Activated CD4-positive, alpha-beta T cell treated with anti-CD3 and anti-CD28 coated beads, Interleukin-10, Interleukin-2, amounts not matched to agents 100 ng/mL and 50 ng/mL, durations not matched to agents 16 hours and 8 hours (primary cell): ENCODE measurements at places on chromosomes 7 and 10.

- no peak for DNase-seq
These were observed 322 bp upstream of the RAMP3 start for GRCh38 chr7:45157286-45157652.

GRCh38 chr7:105875505-105875904 is 894 bp downstream of the ATXN7L1 start:
- DNase-seq = no peak

- no peak for DNase-seq
These were observed 93.4 kb downstream of the PTPRZ1 start for GRCh38 chr7:121966276-121966934.

DNA sequence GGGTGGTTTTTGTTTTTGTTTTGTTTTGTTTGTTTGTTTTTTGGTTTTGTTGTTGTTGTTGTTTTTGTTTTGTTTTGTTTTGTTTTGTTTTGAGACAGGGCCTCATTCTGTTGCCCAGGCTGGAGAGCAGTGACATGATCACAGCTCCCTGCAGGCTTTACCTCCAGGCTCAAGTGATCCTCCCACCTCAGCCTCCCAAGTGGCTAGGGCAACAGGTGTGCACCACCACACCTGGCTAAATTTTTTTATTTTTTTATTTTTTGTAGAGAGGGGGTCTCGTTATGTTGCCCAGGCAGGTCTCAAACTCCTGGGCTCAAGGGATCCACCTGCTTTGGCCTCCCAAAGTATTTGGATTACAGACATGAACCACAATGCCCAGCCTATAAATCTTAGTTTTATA is 115.9 kb upstream of the NFE2L3 start:
- no peak for DNase-seq

GRCh38 chr10:18556522-18557147 is 94.8 kb downstream of the NSUN6 start:
- no peak for DNase-seq

GRCh38 chr7:13965077-13965476 is 24.4 kb downstream of the ETV1 start:
- no peak for DNase-seq

DNA sequence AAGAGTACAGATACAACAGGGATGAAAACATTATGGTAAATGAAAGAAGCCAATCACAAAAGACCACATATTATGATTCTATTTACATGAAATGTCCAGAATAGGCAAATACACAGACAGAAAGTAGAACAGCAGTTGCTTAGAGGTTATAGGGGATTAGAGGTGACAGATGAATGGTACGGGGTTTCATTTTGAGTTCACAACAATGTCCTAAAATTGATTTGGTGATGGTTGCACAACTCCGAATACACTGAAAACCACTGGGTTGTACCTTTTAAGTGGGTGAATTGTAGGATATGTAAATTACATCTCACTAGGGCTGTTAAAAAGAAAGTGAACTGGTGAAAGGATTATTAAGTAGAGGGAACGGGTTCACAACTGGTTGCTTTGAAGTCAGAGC is 76.3 kb upstream of the MRLN start:
- DNase-seq = peak; percentile 75

DNA sequence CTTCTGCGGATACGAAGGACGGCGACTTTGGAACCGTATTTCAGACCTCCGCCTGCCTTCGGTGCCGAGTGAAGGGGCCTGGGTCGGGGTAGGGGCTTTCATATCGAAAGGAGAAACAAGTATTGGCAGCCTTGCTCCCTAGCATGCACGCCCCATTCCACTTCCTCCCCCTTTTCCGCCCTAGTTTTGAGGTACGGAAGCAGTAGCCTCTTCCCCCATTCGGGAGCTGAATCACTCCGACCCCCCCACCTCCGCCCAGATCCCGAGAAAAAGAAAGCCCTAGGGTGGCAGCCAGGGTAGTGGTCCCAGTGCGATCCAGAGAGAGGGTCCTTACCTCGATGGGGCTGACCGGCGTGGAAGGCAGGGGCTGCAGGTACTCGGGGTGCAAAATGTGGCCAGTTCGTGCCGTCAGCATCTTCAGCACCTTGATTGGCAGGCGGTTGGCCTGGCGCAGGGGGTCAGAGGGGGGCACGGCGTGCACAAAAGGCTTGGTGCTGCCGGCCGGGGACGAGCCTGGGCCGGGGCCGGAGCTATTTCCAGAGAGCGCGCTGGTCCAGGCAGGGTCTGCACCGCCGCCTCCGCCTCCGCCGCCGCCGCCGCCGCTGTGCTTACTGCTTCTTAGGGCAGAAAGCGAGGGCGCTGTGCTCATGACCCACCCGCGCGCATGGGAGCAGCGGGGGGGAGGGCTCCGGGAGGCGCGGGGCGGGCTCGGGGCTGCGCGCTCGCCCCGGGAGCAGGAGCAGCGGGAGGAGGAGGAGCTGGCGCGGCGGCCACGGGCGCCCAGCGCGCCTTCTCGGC is 594 bp downstream of the ZNF503 start:
- DNase-seq = peak; percentile 18

DNA sequence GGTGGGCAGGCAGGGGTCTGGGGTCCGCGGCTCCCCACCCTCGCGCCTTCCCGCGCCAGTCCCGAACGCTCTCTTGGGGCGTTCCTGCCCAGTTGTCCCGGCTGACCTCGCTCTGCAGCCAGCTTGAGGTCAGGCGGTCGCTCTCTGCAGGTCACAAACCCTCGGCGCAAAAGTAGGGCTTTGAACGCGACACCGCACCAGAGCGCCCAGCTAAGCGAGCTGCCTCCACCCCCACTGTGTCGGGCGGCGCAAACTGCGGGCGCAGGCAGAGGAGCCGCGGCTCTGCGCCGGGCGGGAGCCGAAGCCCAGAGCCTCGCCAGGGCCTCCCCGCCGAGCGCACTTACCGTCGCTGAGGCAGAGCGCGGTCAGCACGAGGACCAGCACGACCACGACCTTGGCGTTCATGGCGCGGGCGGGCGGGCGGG is 284 bp downstream of the CXCL12 start:
- DNase-seq = peak; percentile 3

DNA sequence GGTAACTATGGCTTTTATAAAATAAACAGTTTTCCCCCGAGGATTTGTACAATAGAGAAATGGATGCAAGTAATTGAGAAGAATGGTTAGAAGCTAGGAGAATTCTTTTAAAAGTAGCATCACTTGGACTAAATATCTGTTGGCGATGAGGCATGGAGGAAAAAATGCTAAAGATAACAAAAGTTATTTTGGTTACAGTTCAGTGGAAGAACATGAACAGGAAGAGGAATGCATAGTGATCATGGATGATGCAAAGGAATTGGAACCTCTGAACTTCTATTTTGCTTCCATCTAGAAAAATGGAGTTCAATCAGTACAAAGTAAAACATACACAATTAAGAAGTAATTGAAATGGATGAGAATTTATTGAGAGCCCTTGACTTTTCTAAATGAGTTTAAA is 32.9 kb downstream of the ENTPD1 start:
- DNase-seq = no peak

- DNase-seq = no peak
These were observed 142.0 kb upstream of the RET start for GRCh38 chr10:42934842-42935241.

DNA sequence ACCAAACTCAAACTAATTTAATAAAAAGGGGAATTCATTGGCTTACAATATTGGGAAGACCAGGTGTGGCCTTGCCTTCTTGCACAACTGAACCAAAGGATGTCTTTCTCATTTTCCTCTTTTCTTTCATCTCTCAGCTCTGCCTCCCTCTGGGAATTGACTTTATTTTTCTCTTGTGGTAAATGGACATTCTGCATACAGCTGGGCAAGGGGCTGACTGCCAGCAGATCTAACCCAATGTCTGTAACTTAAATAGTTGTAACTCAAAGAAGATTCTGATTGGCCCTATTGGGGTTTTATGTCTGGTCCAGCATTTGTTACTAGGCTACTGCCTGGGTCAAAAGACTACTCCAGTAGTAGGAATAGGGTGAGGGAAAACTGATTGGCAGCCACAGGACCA is 15.3 kb downstream of the PTTG1IP2 start:
- no peak for DNase-seq

DNA sequence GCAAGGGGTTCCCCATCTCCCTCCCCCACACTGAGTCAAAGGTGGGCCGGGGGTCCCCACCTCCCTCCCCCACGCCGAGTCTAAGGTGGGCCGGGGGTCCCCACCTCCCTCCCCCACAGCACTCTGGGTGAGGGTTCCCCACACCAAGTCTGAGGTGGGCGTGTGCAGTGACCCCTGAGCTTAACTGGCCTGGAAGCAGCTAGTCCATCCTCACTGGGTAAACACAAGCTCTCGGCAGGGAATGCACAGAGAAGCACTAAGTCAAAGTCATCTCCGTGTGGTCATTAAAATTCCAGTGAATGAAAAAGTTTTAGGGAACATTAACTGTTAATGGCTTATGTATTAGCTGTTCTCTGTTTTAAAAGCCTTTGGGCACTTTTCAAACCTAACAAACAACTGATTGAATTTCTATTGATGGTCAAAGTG is 43.7 kb upstream of the PRKAR1B start:
- DNase-seq = no peak

DNA sequence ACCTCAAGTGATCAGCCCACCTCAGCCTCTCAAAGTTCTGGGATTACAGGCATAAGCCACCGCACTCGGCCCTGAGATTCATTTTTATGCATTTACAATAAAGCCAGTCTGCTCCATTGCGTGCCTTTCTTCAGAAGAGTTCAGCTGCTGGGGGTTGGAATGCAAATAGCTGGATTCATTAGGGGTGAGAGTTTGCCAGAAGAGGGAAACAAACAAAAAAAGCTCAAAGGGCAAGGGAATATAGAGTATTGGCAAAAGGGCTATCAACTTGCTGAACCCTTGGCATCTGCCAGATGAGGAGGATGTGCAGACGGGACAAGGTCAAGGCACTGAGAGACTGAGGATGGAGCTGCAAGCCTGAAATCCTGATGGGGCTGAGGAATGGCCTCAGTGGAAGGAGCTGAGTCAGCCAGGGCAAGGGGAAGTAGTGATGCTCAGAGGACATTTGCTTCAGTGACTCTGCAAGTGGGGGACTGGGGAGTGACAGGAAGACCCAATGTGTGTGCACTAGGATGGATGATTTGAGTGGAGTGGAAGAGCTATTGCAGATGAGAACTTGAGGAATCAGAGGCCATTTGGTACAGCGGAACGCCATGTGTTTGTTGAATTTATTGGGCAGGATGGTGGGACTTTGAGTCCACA is 75.0 kb upstream of the ARMC3 start:
- DNase-seq = no peak

DNA sequence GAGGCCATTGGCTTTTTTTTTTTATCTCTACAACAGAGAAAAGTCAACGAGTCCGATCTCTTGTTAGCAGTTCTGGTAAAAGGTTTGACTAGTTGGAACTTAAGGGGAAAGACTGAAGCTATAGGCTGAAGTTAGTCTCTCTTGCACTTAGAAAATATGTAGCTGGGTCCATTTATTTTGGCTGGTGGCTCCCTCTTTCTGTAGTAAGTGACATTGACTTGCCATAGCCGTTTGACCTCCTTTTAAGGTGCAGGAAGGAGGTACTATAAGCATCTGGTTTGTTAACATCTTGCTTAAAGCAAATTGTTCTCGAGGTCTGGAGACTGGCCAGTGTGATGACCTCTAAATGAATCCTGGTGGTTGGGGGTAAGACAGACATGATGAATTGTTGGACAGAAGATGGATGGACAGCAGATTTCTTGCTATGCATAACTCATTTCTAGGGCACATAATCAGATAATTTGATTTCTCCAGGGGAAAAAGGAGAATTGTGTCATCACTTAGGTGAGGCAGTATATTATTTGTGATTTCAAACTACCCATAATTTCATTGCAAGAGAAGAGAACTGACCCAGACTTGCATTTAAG is 356.3 kb upstream of the GALNT17 start:
- peak; percentile 42 for DNase-seq

GRCh38 chr10:89120931-89121763 is 86.0 kb downstream of the CH25H start:
- no peak for DNase-seq

DNA sequence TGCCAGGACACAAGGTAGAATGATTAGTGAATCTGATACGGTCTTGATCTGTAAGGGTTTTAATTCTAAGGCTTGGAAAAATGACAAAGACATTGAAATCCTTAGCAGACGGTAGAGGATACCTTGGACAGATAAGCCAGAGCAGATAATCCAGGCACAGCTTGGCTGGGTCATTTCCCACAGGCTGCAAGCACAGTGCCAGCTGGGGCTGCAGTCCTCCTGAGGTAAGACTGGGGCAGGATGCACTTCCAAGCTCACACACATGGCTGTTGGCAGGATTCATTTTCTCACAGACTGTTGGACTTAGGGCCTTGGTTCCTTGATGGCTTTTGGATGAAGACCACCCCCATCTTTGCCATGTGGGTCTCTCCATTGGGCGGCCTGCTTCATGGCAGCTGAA is 63.2 kb upstream of the BMPER start:
- no peak for DNase-seq

- no peak for DNase-seq
These were observed at the start of gene PILRB for GRCh38 chr7:100358027-100358856. Gene PILRB, plus strand, starts transcription at chr7:100358117. Its CDS starts 186 bp downstream, at chr7:100358303.

DNA sequence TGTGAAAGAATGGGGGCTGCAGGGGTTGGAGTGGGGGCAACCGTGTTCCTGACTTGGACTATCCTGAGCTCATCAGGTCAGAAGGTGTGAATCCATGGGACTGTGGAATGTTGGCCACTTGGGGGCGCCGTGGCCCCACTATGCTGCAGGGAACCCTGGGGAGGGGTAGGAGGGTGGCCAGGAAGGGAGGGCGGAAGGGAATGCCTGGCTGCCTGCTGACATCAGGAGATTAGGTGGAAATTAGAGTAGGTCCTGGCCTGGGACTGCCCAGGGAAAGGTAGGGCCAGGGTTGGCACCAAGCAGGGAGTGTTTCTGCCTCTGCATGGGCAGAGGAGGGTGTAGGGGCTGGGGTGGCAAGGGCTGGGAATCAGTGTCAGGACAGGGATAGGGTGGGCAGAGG is 65.8 kb upstream of the PRSS58 start:
- peak; percentile 40 for DNase-seq

DNA sequence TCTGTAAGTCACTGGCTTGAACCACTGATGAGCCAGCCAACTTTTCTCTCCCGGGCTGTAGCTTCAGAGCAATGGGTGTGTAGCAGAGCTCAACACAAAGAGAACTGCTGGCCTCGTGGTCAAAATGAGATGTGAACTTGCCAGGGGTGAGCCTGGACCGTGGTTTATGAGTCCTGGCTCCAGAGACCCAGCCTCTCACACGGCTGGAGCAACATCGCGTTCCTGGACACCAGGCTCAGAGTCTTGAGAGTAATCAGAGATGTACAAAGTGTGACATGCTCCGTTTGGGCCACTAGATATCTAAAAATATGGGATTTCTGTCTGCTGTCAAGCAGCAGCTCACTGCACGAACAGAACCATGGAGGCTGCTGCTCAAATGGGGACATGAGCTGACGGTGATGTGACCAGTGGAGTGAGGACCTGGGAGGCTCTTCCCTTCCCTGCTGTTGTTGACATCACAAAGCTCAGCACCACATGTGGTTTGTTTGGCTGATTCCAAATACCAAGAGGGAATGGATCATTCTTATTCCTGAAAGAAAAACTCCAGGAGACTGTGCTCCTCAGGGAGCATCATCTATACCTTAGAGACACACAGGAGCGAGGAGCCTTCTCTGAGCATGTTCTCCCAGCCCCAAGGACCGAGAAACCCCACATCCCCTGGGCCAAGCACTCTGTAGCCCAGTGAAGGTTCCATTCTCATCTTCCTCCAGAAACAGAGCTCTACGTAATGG is 9.2 kb upstream of the SVIL start:
- DNase-seq = no peak
